Effector memory CD4-positive, alpha-beta T cell (primary cell): ENCODE measurements at places on chromosomes 12 and 14.

- DNase-seq: no peak
Observed at GRCh38 chr12:95499772-95500171, 25.8 kb downstream of the METAP2 start.

GRCh38 chr12:87967871-87968270 is 61.3 kb downstream of the C12orf50 start:
- DNase-seq: no peak

GRCh38 chr12:131287938-131288764 is 334.4 kb downstream of the ADGRD1 start:
- DNase-seq: no peak

GRCh38 chr12:7161327-7161726 is 28.2 kb upstream of the PEX5 start:
- no peak for DNase-seq

- DNase-seq: no peak
Observed at GRCh38 chr12:5371631-5372030, 60.3 kb upstream of the NTF3 start.
